ENCODE measurements at places on chromosomes 13 and 19.

GRCh38 chr19:18000480-18000914, 7.5 kb upstream of the ARRDC2 start:
- DNase-seq: no peak

DNA sequence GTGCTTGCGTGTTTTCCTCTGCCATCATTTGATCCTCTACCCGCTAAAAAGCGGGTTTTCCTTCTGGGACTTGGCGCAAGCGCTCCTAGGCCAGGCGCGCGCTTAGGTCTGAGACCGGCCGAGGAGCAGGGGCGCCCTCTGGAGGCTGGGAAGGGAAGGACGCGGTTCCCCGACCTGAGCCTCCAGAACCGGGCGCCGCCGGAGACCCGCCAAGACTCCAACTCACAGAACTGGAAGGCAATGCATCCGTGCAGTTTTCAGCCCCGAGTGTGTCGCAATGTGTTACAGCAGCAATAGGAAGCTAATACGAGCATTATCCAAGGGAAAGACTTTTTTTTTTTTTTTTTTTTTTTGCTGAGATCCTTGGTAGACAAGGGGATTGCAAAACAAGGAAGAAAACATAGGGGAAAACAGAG, 190.9 kb downstream of the COL4A1 start:
- DNase-seq: peak; percentile 21

- DNase-seq: no peak
Measured at GRCh38 chr13:35706721-35707120, 230.2 kb upstream of the MAB21L1 start.

GRCh38 chr13:112754281-112755025, 64.6 kb downstream of the ATP11A start:
- no peak for DNase-seq

DNA sequence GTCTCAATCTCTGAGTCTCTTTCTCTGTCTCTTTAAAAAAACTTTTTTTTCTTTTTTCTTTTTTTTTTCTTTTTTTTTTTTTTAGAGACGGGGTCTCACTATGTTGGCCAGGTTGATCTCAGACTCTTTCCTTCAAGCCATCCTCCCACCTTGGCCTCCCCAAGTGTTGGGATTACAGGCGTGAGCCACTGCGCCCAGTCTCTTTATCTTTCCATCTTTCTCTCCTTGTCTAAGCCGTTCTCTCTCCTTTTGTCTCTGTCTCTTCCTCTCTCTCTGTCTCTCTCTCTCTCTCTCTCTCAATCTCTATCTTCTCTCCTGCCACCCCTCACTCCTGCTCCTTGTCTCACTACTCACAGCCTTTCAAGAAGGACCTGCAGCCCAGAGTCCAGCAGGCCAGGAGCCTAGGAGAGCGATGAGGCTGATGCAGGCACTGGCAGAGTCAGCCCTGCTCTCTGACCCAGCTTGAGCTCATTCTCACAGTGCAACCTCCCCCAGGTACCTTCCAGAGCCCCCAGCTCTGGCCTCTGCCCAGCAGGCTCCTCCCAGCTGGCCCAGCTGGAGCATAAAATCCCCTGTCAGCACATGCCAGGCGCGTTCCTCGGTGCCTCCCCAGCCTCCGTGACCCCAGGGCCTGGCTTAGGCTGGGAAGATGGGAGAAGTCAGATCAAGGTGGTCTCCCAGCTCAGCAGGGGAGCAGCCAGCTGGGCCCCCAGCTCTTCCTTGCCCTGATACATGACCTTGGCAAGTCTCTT, at the start of gene NPHS1:
TSS of gene NPHS1 (minus strand) at position 476 of the 752 bp plus-strand sequence. CDS start 667 bp downstream, outside the sequence.
- DNase-seq: no peak

- peak; percentile 22 for DNase-seq
Measured at GRCh38 chr13:40666933-40667621, 636 bp upstream of the FOXO1 start.

DNA sequence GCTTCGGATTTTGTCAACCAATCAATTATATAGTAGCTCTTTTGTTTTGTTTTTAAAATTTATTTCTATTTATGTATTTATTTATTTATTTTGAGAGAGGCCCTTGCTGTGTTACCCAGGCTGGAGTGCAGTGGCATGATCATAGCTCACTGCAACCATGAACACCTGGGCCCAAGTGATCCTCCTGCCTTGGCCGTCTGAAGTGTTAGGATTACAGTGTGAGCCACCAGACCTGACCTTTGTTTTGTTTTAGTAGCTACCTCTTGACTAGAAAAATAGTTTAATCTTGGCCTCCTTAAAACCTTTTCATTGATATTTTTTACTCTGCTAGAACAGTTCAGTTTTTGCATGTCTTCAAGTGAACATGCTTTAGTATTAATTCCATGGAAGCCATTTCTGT, 15.1 kb downstream of the GARRE1 start:
- no peak for DNase-seq

GRCh38 chr13:105906746-105907145, 628.7 kb downstream of the EFNB2 start:
- DNase-seq: no peak

GRCh38 chr13:75071395-75071794, 410.6 kb downstream of the TBC1D4 start:
- no peak for DNase-seq

DNA sequence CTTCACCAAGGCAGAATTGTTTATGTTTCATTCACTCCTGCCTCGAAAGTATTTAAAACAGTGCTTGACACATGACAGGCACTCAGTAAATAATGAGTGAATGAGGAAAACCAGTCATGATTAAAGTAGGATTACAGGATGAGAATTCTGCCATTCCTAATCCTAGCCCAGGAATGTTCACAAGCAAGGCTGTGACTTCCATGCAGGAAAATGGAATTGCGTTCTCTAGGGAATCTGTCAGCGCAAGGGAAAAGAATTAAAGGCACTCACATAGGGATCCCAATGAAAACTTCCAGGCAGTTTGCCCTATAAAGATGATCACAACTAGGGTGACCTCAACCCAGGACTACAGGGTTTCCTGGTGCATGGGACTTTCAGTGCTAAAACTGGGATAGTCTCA, 143.4 kb downstream of the CYSLTR2 start:
- no peak for DNase-seq

DNA sequence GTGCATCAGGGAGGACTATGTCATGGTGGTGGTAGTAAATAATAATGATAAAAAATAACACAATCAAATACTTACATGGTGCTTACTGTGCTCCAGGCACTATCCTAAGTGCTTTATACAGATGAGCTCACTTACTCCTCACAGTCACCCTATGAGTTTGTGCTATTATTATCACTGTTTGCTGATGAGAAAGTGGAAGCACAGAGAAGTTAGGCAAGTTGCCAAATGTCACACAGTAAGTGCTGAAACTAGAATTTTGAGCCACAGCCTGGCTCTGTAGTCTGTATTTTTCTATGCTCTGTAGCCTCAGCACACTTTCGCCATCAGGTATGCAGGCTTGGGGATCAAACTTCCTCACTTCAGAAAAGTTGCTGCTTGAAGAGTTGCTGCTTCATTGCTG, 46.6 kb downstream of the HTR2A start:
- no peak for DNase-seq

DNA sequence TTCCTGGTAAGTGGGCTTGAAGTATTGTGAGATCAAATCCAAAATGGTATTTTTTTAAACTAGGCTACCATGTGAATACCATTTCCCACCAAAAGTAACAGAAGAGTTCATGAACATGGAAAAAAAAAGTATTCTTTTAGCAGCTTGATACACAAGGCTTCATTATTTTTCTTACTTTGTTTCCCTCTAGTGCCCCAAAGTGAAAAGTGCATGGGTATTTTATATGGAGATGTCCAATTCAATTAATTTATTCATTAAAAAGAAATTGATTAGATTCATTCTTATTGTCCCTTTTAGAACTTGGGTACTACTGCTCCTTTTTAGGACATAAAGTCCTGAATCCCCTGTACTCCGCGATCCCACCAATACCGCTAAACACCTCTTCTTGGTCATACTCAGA, 28.6 kb upstream of the SCEL start:
- no peak for DNase-seq

DNA sequence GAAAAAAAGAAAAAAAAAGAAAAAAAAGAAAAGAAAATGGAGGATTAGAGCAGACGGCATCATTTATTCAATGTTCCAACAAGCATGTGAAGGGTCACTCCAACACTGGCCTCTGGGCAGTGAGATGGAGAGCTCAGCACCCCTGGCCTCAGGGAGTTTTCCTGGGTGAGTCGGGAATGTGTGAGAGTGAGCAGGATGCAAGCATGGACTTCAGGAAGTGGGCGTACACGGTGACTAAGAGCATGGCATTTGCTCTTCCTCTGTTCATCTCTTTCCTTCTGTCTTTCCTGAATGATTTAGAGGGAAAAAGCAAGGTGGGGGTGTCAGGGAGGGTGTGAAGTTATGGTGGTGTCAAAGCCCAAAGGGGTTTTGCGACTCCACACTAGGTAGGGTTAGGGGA, 682 bp upstream of the CABP5 start:
- no peak for DNase-seq

GRCh38 chr19:40465025-40465556, 454 bp downstream of the BLVRB start:
- DNase-seq: no peak

DNA sequence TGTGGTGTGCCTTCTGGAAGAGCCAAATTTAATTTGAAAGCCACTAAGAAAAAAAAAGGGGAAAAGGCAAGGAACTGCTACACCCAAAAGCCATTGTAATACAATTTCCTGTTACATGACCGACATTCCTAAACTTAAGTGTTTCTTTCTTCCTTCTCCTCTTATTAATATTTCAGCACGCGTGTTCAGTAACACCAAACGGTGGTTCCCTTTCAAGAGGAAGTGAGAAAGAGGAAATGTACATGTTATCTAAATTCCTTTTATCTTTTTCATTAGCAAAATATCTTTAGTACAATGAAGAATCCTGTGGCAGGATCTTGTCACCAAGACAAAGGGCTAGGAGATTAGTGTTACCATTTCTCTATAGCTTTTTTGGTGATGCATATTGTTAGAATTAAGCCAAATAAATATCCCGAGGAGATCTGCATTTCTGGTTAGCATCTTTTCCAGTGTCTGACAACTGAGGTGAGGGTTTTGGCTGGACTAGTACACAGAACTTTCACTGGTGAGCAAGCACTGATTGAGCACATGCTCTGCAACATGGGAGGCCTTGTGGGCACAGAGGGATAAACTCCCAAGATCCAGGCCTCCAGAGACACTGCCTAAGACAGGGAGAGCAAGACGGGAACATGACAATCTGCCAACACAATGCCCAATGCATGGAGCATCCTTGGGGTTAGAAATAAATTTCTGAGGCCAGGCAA, 22.1 kb downstream of the LATS2 start:
- DNase-seq: no peak

DNA sequence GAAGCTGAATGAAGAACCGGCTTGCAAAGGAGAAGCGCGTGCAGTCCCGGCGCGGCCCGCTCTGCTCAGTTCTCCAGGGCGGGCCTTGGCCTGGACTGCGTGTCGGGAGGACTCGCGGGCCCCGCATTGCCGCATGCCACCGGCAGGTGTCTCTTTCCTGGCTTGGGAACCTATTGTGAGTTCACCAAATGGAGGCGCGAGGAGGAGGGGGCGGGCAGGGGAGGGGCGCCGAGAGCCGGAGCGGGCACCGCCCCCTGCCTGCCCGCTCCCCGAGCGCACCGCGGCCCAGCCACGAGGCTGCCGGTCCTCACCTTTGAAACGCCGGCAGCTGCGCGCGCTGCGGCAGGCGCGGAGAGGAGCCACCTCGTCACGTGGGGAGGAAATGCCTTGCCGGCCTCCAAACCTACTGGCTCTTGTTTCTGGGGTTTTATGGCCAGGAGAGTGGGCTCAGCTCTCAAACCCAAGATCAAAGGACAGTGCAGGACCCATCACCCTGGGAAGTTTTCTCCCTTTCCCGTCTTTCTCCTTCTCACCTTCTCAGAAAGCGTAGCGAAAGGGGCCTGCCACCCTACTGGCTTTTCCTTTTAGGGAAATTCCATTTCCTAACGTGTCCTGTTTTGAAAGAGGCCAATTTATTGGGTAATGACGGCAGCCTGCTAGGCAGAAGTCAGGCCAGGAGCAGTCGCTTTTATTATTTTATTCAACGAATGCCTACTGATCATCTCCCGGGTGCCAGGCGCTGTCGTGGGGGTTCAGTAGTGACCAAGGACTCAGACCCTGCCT, 13.8 kb upstream of the UBE2L5 start:
- peak; percentile 85 for DNase-seq

DNA sequence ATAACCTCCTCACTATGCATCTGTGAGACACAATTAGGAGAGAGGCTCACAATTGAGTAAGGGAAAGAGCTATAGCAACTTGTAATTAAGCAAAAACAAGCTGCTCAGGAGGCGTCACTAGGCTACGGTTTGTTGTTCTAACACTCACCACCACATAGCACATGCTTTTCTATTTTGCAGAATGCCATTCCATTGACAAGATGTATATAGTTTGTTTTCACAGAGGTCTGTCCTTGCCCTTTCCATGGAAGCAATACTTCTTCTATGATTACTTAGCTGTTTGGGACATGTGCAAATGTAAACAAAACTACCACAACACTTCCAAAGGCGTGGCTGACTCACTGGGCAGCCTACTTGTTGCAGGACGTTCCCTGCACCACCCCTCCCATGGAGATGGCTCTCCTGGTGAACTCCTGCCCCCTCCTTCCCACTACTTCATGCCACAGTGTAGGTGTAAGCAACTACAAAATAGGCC, 33.9 kb upstream of the FAM216B start:
- DNase-seq: no peak

DNA sequence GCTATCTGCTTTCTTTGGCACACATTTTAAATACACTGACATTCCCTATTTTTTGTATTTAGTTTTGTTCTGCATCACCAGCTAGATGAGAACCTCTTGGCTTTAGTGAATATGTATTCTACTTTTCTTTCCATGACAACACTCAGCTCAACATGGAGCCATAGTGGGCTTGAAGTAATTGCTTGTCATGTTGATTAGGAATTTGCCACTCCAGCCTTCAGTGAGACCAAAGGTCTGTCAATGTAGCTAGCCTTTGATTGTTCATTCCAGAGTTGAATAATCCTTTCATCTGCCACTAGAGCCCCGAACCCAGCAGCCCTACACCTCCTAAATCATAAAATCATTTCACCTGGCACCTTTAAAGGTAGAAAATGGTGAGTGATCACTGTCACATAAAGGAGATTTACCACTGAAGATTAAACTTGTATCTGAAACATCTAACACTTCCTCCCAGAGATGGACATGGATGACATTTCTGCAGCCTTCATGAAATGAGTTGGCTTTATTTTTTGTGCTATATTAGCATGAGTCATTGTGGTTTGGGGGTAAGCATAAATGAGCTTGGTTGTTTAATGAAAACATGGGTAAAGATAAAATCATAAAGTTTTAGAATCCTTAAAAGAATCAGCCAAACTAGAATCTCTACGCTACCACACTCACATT, 29.2 kb upstream of the GARRE1 start:
- DNase-seq: no peak

Data from memory B cell (primary cell).